ENCODE measurements at places on chromosomes 16 and 17.
A peak's percentile ranks its signal among the peaks of the same experiment; 100 is the strongest.

DNA sequence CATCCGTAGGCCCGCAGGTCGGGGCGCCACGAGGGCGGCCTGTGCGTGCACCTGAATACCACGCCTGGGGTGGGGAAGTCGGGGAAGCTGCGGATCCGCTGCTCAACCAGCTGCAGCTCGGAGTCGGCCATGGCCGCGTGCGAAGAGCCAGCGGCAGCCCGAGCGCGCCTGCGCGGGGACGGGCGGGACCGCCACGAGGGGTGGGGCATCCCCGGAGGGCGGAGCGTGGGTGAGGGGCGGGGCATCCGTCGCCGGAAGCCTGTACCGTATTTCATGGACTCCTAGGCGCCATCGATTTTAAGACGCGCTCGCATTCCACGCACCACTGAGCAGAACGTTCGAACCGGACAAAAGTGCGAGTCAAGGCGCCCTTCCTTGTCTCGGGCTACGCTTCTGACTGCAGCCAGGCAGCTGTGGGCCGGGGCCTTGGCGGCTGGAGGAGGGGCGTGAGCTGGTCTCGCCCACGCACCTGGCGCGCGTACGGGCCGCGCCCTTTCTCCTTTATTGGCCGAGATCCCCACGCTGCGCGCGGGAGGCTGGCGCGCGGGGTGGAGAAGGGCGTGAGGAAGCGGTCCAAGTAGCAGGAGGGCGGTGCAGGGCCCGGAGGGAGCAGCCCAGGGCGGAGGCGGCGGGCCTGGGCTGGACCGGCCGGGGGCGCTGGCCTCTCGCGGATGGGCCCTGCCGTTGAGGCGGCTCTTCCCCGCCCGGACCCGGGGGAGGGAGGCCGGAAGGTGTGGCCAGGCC, at the start of gene APRT:
TSS of gene APRT (minus strand) at position 160 of the 744 bp plus-strand sequence. CDS start at position 131, 29 bp downstream.
- peak; percentile 97 for DNase-seq

- no peak for DNase-seq
Observed at GRCh38 chr16:57682809-57683635, 11.6 kb upstream of the DRC7 start.

- no peak for DNase-seq
Observed at GRCh38 chr16:7550096-7550495, 217.5 kb downstream of the RBFOX1 start.

DNA sequence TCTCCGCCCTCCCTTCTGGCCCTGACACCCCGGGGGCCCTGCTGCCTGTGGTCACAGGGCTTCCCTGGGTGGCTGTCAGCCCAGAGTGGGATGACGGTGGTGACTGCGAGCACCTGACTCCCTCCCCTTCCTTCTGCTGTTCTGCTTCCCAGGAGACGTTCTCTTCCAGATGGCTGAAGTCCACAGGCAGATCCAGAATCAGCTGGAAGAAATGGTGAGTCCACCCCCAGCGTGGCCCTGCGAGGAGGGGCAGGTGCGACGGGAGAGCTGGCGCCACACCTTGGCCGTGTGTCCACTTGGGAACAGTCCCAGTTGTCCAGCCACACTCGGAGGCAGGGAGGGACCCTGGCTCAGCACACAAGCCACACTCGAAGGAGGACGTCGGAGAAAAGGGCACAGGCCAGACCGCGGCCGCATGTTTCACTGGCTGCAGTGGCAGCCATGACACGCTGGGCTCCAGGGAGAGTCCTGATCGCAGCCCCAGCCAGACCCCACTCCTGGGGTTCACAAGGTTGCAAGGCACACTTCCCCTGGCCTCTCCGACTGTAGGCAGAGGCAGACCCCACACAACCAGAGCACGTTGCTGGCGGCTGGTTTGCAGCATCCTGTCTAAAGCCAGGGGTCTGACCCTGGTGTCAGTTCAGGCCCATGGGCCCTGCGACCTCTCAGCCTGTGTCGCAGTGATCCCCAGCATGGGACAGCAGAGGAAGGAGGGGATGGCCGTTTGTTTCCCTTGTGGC, 49.9 kb downstream of the BAIAP2 start:
- DNase-seq, result no peak

- no peak for DNase-seq
Observed at GRCh38 chr16:79554912-79555311, 45.6 kb downstream of the MAF start.

GRCh38 chr16:63617047-63617989, 1504.5 kb downstream of the CDH11 start:
- DNase-seq, result no peak

DNA sequence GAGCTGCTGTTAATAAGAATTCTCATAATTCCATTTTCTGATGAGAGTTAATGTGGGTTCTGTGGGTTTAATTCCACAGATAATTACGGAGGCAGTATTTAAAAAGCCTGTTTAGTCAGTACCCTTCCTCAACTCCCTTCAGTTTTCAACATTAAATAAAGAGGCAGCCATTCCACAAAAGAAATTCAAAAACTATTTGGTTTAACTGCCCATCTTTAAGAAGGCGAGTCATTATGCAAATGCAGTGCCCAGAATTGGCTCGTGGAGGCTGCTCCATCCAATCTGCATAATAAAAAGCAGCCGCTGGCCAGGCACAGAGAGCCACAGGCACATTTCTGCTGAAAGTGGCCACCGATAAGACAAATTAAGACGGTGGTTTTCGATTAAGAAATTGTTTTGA, 194.4 kb upstream of the TOX3 start:
- DNase-seq, result no peak

Data from stimulated activated CD4-positive, alpha-beta T cell treated with anti-CD3 and anti-CD28 coated beads, Interleukin-4, amount 100 ng/mL, for 24 hours (primary cell).